Suppressor macrophage treated with lipopolysaccharide for 4 hours (primary cell): ENCODE measurements at places on chromosomes 16 and 17.

DNA sequence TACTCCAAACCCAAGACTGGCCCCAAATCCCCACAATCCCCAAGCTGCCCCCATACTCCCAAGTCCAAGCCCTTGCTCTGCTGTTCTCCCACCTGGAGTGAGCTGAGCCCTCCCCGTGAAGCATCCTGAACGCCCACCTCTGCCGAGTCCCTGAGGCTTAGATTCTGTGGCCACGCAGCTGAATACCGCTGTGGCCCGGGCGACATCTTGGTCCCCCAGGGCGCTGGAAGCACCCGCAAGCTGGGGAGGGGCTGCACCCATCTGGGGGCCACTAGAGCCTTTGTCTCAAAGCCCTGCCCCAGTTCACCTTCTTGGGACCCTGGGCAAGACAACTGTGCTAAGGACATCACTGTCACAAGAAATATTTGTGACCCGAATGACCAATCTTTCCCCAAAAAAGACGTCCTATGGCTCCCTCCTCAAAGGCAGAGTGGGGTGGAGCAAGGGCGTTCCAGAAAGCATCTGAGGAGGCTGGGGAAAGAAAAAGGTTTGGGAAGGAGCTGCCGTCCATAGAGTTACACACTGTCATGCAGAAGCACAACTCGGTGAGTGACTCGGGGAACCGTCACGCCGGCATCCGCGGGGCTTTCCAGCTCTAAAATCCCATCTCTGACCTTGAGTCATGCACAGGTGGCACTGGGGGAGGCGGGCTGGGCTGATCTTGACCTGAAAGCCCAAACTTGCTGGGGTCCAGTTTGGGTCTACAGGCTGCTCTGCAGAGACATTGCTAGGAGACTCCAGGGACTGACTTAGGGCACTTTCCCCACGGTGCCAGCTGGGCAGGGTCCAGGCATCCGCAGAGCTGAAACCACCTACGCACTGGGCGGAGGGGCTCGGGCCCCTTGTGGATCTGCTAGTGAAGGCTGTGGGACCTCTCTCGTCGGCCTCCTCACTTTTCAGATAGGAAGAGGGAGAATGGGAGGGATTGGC lies 6.6 kb downstream of the PTX4 start:
- peak; percentile 27 for DNase-seq

DNA sequence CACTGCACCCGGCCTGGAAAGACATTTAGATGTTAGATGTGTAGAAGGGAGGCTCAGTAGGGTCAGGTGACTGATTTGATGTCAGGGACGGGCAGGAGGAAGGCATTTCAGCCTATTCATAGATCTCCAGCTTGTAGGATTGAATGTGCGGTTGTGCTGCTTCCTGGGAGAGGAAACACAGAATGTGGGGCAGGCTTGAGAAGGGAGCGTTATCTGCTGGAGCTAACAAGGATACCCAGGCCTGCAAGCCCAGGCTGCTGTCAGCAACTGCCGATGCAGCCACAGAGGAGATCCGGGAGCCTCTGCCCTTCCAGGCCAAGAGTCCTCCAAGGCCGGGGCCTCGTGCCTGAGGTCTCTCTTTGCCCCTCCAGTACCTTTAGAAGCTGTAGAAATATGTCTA lies 205.6 kb downstream of the SPECC1 start:
- no peak for DNase-seq

DNA sequence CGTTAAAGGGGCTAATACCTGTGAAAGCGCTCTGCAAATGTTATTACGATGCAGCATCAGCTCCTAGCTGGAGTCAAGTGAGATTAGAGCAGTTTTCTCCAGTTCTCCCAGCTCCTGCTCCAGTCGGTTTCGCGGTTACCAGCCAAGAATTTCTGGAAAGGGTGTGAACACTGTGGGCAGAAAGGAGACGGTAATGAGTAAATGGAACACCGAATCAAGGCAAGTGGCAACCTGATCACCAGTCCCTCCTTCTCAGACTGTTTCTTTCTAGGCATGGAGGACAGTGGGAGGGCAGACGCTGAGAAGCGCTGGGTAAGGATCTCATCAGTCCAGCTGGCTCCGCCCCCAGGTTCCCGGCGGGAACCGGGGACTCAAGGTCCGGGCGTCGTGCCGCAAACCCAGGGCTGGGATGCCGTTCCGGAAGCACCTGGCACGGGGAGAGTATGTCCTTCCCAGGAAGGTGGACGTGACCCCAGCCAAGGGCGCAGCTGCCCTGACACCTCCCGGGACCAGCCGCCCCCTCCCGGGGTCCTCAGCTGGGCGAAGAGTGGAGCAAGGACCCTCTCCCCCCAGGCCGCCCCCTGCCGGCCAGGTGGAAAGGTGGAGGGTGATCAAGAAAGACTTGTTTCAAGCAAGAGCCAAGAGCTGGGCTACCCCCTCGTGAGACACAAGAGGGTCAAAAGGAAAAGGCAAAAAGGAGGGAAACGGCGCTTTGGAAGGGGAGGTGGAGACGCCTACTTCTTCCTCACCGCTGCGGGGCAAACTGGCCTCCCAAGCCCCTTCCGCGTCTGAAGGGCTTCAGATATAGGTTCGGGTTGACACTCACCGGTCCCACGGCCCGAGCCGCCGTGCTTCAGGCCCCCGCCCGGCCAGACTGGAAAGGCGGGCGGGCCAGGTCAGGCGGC lies 481 bp downstream of the MYO19 start:
- DNase-seq, result peak; percentile 35

DNA sequence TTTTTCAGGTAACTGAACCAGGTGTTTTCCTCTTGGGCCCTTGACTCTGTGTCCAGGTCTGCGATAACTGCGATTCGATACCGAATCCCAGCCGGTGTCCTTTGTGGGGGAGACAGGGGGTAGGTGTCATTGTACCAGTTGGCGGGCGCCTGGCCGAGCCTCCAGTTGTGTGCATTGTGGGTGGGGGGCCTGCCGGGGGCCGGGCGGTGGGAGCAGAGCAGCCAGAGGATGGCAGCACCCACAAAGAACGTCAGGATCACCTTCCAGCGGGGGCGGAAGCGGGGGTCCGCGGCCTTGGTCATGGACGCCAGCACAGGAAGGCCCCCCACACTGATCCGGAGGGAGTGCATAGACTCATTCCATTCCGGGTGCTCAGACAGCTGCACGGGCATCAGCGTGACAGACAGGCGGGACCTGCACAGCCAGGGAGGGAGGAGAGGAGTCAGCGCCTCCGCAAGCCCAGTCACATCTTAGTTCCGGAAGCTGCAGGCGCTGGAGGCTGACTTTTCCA lies 12.3 kb downstream of the CANT1 start:
- DNase-seq, result no peak

- DNase-seq, result no peak
Measured at GRCh38 chr17:65604070-65604469, 42.6 kb upstream of the AXIN2 start.

DNA sequence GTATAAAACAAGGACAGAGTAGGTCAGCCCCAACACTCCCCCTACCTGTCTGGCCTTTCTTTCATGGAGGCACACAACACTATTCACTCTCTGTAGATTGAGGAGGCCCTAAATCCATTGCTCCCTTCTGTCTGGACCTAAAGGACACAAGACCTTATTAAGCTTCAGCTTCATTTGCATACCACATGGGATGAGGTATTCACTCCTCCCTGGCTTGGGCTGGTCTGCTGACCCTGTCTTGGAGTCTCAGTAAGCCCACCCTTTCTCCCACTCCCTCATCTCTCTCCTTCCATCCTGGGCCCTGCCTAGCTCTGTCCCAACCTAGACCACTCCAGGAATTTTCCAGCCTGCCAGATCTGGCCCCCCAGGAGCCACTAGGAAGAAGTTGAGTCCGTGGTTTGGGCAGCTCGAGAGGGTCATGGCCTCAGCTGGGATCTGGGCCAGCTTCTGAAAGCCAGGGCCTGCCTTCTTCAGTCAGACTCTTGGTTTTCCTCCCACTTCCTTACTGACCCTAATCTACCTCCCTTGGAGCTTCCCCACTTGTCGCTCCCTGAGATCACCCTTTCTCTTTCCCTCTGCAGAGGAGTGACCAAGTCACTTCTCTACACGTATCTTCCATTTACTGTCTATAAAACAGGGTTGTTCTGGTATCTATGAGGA lies 6.5 kb upstream of the LLGL1 start:
- DNase-seq, result peak; percentile 23
